Hematopoietic multipotent progenitor cell treated with erythropoietin and hydrocortisone succinate and interleukin-3 and kit ligand, for 15 days (in vitro differentiated cells): ENCODE measurements at places on chromosomes 4 and X.

DNA sequence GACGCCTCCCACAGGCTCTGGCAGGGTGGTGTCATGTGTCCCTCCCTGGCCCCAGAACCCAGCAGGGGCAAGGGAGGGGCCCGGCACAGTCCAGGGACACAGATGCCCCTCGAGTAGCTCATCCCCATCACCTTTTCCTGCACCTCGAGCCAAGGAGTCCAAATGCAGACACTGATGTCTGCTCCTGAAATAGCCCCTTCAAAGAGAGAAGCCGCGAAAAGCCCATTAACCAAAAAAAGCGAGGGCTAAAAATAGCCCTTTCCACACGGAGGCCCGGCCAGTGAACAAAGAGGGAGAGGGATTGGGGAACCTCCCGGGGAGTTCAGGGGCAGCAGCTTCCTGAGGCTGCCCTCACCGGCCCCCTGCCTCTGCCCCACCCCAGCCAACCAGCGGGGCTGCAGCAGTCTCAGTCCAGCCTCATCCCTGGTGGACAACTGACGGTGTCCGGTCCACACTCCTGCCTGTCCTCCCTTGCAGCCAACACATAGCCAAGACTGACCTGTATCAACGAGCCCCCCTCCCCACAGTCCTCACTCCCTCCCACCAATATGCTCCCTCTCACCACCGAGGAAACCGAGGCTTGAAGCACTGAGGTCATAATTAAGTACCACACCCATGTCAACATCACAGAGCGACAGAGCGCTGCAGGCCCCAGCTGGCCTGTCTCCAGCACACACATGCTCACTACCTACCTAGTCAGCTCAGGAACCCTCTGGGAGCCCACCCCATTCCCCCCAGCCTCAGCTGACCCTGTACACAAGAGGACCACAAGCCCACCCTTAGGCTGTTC lies 23.9 kb downstream of the WDR1 start:
- DNase-seq, result peak; percentile 28

DNA sequence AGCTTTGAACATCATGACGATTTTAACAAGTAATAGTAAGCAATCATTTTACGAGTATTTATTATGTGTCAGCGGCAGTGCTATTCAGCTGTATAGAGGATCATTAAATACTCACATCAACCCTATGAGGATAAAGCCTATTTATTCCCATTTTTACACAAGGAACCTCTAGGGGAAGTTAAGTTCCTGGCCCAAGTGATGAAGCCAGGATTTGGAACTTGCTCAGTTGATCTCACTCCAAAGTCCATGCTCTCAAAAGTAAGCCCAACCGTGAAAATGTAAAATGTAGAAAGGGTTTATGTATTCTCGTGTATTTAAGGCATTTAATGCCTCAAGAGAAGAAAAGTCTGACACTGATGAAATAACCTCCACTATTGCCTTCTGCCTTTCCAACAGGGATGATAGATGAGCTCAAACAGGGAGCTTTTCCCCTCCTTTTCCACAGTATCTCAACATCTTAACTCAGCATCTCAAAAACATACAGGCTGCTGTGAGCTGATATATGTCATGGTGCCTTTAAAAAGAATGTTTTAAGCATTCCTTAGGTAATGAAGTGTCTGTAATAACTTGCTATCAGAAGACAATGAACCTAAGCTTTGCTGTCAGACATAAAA lies 35.0 kb upstream of the PLA2G12A start:
- no peak for DNase-seq

GRCh38 chr4:4659871-4660651 lies 118.2 kb upstream of the STX18 start:
- no peak for DNase-seq

GRCh38 chrX:148670277-148670676 lies 169.9 kb downstream of the AFF2 start:
- no peak for DNase-seq

DNA sequence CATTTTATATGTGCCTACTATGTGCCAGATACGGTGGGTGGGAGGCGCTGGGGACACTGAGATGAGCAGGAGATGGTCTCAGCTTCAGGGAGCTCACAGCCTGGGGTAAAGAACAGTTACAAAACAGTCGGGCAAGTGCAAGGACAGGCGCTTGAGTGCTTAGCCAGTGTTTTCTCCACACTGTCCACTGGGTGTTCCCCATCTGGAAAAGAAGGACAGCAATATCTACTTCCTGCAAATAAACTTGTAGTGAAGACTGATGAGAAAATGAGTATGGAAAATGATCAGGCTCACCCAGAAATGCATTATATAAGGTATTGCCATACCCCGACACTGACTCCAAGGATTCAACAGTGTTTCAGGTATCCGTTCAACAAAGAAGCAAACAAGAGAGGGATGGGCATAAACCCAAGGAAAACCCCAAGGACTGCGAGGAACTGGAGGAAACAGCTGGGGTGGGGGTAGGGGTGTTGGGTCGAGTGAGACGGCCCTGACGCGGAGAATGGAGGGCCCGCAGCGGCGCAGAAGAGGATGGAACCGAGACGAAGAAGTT lies 835 bp downstream of the TMEM185A start:
- DNase-seq, result no peak

DNA sequence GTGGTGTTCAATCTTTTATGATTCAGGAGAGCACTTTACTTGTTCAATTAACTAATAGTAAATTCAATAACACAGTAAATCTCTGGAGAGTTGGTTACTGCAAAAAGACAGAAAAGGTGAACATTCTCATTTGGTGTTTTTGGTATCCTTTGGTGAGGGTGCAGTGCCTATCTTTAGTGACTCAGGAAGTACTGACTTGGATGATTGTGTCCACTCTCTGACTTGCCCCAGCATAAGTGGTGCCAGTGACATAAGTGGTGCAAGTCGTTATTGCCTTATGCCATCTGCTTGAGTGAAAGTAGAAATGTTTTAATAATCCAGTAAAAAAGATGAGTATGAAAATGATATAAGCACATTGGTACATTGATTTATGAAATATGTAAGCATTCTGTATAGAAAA lies 27.0 kb downstream of the GUCY1B1 start:
- DNase-seq, result no peak

DNA sequence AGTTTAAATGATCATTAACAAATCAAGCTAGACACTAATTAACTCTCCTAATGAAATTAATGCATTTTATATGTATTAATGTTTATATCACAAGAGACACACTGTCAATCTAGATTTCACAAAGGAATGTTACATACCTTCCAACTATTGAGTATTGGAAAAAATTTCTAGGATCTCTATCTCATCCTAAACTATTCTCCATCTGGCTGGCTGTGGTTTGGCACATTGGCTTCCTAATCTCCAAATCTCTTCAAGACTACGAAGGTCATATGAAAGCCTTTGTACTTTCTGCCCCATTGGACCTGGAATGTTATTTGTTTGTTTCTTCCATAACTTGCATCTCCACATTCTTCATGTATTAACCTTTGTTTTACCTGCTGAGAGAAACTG lies 1160.0 kb downstream of the ADGRL3 start:
- no peak for DNase-seq

- no peak for DNase-seq
These were observed 231.4 kb upstream of the GPC4 start for GRCh38 chrX:133646719-133647116.
